ENCODE measurements at places on chromosomes 11 and 22.
A peak's percentile ranks its signal among the peaks of the same experiment; 100 is the strongest.

DNA sequence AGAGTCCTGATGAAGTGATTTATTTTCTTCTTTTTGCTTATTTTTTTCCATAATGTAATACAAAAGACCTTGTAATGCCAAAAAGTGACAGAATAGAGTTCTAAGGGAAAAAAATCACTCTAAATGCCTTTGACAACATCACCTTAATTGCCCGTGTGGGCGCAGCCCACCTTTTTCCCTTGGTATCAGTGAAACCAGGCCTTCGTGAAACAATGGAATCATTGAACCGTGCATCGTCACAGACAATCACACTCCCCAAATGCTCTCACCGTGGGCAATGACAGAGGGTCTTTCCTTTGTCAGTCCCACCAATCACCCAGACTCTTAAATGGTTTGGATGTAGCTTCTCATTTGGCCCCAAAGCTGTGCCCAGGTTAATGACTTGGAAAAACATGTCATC lies 9.6 kb upstream of the SLC6A5 start:
- DNase-seq: no peak

- peak; percentile 70 for DNase-seq
Observed at GRCh38 chr11:119356349-119357031, 10.0 kb upstream of the MFRP start.

- DNase-seq: no peak
Observed at GRCh38 chr11:36890121-36890679, 292.2 kb upstream of the RAG2 start.

DNA sequence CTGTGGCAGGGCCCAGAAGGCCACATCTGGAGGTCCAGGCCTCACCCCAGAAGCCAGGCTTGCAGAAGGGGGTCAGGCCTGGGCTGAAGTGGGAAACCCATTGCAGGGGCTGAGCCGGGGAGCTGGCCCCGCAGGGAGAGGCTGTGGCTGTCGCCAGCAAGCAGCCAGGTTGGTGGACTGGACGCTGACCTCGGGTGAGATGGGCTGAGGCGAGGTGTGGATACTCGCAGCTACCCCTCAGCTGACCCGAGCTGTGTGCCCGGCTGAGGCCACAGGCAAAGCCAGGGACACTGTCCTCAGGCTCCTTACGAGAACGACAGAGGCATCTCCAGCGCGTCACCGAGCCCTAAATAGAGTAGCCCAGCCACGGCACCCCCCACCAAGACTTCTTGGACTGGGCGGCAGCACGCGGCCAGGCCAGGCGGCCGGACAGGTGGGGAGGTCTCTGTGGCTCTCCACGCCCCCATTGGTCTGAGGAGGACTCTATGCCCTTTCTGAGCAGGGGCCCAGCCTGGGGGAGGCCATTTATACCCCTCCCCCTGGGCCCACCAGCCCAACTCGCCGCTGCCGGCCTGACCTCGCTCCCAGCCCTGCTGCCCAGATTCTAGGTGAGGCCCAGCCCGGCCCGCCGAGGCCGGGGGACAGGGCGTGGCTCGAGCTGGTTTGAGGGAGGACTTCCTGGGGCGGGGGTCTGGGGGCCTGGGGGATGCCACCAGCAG lies at the start of gene TNNI2:
TNNI2 (plus strand) TSS at position 556 of the 719 bp plus-strand sequence. CDS start 716 bp downstream, outside the sequence.
- DNase-seq: no peak

GRCh38 chr11:132060567-132060966 lies 690.2 kb downstream of the NTM start:
- no peak for DNase-seq

DNA sequence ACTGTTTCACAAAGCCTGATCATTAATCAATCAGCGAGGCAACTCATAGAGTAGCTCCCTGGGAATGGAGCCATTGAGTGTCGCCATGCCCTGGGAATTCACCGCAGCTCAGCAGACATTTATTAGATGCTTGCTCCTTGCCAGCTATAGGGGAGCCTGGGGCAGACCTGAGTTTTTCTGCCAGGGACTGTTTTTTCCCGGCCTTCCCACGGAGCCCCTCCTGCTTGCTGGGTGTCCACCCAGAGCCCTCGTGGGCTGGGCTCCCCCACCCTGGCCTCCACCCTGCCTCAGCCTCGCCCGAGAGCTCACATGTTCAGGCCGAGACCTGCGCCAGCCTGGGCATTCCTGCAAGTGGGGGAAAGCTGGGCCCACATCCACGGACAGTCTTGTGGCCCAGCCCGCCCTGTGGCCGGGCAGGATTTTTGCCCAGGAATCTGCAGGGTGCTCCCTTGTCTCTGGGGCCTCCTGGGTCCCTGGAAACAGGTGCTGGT lies 64.9 kb downstream of the SMIM38 start:
- DNase-seq: no peak

DNA sequence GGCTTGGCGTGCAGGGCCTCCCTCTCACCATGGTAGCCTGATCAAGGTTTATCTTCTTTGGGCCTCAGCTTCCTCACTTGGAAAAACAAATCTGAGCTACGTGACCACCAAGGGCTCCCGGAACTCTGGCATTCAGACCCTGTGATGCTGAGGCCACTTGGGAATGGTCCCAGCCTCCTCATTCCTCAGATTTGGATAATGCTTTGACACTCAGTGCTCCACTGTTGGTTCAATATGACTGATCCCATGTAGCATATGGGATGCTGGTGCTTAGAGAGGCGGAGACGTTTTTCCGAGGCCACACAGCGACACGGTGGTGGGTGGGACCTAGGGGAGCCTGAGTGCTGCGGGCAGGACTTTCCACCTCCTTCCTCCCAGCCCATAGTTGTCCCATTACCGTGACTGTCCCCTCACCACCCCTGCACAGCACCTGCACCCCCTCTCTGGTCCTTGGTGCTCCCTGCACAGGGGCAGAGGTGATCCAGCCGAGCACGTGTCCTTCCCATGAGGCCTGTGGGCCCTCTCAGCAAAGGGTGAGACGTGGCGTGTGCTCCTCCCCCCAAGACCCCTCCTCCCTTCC lies 23.1 kb downstream of the MB start:
- DNase-seq: no peak

DNA sequence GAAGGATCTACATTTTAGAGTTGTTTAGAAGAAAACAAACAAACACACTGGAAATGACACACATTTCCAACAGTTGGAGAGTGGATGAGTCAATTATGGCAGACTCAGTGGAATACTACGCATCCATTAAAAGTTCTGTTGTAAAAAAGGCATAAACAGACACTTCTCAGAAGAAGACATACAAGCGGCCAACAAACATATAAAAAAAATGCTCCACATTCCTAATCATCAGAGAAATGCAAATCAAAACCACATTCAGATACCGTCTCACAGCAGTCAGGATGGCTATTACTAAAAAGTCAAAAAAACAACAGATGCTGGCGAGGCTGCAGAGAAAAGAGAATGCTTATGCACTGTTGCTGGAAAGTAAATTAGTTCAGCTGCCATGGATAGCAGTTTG lies 298.2 kb downstream of the DDX10 start:
- DNase-seq: no peak

DNA sequence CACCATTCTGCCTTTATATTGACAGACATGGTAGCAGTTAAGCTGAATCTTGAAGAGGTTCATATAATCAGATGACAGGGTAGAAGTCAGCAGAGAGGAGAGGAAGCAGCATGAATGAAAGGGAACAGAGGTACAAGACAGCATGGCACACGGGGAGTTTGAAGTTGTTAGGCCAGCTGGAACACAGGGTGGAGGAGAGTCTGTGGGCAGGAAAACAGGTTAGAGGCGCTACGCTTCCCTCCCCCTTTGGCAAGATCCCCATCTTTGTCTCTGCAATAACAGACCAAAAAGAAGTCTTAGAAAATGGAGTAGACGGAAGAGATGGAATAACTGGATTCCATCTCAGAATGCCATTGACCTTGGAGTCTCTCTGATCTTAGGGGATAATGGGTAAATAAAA lies 20.0 kb upstream of the NDUFC2 start:
- no peak for DNase-seq

DNA sequence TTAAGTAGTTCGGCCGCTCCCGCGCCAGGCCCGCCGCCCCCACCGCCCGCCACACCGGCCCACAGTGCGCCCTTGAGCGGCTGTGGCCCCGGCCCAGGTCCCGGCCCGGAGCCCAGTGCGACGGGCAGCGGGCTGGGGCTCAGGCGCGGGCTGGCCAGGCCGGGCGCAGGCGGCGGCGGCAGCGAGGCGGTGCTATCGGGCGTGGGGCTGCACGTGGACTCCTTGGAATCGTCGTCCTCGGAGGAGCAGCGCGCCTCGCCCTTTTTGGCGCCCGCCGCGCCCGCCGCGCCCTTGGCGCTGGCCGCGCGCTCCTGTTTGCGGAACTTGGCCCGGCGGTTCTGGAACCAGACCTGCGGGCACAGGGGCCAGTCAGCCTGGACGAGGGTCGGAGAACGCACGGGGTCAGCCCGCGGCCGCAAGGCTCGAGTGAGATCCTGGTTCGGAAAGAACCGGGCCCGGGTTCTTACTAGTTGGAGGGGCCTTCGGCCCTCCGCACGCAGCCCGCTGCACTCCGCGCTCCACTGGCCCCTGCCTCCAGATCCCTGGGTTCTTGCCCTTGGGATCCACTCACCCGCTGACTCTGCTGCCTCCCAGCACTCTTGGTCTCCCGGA lies 4.0 kb downstream of the PHOX2A start:
- no peak for DNase-seq

Data from activated CD4-positive, alpha-beta T cell treated with anti-CD3 and anti-CD28 coated beads, Interleukin-2, amount 50 U/mL, for 16 hours (primary cell).